ENCODE measurements at places on chromosomes 16 and 17.
A peak's percentile ranks its signal among the peaks of the same experiment; 100 is the strongest.

DNA sequence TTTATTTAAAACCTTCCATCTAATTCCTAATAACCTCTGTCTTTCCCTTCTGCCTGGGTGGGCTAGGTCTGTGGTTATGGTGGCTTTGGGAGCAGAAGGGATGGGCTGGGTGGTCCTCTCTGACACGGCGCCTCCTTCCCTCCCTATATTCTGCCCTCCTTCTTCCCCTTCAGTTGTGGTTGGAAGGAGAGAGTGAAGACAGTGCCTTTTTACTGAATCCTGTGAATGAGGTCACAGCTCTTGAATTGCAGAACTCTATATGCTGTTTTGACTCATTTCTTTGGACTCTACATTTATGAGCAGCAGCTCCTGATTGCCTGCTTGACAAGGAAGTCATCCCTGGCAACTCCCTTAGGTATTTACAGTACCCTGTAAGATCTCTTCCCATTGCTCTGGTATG, 256.0 kb upstream of the ELAC2 start:
- no peak for DNase-seq

DNA sequence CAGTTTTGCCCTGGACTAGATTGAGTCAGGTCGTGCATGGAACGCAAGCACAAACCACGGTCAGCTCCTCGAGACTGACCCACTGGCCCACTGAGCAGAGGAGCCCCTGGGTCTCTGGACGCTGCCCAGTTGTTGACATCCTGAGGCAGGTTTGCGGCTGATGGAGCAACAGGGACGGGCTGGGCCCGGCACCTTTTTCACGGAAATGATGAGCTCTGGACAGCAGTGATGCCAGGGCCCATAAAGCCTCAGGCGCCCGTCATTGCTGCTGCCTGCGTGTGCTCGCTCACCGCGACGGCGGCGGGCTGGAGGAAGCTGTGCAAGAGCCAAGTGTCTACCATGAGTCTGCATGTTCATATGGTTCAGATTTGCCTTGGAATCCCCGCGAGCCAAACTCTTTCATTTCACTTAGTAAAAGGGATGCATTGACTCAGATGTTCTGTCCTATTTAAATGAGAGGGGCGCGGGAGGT, 30.8 kb upstream of the CRISPLD2 start:
- no peak for DNase-seq

- no peak for DNase-seq
These were observed 1.4 kb downstream of the PPP1R9B start for GRCh38 chr17:50149091-50149416.

DNA sequence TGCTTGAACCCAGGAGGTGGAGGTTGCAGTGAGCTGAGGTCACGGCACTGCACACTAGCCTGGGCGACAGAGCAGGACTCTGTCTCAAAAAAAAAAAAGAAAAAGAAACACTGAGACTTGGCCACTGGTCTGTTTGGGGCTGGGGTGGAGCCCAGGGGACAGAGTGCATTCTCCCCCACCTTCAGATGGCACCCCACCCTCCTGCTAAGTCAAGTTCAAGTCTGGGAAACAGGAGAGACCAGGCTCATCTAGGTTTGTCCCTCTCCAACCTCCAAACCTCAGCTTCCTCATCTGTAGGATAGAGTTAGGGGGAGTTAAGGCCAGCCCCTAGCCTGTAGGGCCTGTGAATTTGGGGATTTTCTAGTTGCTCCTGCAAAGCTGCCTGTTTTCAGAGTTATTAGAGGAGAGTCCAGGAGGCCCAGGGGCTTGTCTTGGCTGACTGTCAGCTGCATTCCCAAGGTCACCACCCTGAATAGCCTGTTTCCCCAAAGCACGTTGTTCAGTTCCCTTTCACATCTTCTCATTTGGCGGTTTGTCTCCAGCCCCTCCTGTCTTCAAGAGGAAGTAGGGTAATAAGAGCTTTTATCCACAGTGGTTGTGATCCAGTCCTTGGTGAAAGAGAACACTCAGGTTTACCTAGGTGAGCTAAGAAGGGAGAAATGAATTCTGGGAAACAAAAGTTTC, 2.2 kb downstream of the MT3 start:
- DNase-seq, result no peak

GRCh38 chr17:77721846-77722160, 236.7 kb upstream of the TNRC6C start:
- DNase-seq, result no peak

DNA sequence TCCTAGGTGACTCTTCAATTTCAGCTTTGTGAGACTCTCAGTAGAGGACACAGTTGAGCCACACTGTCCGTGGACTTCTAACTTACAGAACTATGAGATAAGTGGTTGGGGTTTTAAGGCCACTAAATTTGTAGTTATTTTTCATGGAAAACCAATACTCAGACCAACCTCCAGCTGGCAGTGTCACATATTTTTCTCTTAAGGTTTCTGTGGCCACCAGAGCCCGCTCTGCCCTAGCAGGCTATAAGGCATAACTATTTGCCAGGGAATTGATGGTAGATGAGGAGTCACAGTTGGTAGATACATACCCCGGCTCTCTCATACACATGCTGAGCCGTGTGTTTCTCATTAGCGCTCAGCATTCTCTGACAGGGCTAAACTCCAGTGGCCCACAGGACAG, 336.8 kb upstream of the MON1B start:
- DNase-seq, result no peak

DNA sequence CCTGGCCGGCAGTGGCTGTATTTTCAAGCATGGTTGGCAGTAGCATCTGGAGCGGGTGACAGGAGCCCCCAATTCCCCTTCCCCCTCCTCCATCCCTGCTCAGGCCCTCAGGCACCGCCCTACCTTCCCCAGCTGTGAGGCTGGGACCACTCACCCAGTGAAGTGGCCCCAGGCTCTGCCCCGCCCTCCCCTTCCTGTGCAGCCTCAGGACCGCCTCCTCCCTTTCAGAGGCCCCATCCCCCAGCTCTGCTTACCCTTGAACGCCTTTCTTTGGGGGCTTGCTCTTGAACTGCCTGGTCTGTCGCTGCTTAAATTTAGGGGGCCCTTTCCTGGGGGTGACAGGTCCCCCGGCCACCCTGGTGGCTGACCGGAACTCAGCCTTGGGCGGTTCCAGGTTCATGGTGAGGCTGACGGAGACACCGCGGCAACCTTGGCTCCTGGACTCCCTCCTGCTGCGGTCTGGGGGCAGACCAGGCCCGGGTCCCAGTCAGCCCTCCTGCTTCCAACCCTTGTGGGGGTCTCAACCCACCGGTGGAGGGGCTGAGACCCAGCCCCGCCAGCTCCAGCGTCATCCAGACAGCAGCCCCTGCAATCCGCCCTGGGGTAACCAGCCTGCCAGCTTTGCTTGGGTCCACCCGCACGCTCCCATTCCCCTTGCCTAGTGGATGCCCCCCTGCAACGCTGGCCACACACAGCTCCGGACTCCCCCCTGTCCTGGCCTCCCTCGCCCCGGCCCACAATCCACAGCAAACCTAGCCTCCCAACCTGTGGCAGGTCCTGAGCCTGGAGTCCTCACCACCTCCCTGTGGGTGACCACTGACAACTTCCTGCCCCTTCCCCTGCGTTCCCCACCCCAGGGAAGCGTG, 3.2 kb downstream of the PDE6G start:
- DNase-seq, result no peak

DNA sequence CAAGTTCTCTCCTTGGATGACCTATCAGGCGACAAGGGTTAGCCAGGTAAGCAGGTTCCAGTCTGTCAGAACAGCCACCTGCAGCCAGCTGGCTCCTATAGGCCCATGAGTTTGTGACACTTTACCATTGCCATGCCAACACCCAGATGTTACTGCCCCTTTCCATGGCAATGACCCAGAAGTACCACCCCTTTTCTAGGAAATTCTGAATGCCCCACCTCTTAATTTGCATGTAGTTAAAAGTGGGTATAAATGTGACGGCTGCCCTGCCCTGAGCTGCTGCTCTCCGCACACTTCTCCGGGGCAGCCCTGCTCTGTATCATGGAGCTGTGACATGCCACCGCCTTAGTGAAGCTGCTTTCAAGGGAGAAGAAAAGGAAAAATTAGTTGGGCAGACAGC, 10.0 kb upstream of the SECTM1 start:
- no peak for DNase-seq

DNA sequence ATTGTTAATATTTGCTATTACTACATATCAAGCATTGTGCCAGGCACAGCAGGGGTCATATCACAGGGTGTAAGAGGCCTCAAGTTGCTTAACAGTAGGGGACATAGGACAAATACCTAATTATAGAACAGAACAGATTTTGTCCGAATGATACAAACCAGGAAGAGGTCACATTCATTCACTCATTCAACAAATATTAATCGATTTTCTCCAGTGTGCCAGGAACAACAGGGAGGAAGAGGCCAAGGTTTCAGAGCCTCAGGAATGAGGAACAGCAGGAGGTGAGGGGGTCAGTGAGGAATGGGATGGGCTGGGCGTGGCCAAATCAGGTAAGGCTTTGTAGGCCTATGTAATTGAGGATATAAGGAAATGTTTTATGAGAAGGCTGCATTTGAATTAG, 11.2 kb upstream of the CHST4 start:
- no peak for DNase-seq

DNA sequence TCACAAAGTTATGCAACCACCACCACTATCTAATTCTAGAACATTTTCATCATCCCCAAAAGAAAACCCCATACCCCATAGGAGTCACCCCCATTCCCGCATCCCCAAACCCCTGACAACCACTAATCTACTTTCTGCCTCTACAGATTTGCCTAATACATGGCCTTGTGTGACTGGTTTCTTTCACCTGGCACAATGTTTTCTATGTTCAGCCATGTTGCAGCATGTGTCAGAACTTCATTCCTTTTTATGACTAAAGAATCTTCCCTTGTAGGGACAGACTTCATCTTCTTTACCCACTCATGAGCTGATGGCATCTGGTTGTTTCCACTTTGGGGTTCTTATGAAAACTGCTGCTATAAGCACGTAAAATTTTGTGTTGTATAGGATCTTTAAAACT, 34.6 kb downstream of the CYTH1 start:
- DNase-seq, result no peak

GRCh38 chr17:60305141-60305540, 86.8 kb downstream of the USP32 start:
- DNase-seq, result no peak

DNA sequence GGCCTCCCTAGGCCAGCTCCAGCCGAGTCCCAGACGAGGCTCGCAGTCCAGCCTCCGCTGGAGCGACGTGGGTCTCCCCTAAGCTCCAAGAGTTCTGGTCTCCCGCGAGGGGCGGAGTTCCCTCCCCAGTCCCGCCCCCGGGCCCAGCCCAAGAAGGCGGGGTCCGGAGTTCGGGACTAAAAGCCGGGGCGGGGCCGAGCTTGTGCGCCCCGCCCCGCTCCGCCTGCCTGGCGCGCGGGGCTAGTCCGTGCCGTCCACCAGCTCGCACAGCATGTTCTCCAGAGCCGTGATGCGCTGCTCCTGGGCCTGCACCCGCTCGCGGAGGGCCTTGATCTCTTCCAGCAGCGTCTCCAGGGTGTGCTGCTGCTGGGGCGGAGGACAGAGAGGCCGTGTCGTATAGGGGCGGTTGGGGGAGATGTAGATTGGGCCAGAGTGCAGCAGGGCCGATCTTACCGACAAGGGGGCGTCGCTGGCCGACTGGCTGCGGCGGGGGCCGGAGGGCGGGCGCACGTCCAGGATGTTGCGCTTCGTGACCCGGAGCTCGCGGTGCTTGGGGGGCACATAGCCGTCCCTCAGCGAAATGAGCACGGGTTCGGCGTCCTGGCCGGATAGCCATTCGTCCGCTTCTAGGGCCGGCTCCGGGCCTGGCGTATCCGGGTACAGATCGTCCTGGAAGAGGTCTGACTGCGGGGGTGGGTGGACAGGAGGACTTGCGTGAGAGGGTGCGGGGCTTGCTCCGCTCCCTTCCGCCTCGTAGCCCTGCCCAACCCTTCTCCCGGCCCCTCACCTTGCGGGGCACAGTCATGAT, 7.0 kb downstream of the CORO6 start:
- peak; percentile 90 for DNase-seq

DNA sequence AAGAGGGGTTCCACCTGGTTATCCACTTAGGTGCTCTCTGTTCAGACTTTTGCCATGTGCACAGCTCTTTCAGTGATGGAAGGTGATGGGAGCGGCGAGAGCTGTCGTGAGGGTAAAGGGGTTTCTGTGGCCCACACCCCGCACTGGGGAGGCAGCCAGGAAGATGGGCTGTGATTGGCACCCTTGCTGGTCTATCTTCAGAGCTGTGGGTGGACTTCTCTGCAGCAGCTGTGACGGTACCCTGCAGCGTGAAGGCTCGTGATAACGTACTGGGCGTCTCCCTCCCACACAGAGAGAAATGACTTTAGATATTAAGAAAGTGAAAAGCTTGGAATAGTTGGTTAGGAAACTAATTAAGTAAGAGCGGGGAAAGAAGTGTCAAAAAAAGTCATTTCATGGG, 45.8 kb downstream of the MPRIP start:
- DNase-seq, result no peak

DNA sequence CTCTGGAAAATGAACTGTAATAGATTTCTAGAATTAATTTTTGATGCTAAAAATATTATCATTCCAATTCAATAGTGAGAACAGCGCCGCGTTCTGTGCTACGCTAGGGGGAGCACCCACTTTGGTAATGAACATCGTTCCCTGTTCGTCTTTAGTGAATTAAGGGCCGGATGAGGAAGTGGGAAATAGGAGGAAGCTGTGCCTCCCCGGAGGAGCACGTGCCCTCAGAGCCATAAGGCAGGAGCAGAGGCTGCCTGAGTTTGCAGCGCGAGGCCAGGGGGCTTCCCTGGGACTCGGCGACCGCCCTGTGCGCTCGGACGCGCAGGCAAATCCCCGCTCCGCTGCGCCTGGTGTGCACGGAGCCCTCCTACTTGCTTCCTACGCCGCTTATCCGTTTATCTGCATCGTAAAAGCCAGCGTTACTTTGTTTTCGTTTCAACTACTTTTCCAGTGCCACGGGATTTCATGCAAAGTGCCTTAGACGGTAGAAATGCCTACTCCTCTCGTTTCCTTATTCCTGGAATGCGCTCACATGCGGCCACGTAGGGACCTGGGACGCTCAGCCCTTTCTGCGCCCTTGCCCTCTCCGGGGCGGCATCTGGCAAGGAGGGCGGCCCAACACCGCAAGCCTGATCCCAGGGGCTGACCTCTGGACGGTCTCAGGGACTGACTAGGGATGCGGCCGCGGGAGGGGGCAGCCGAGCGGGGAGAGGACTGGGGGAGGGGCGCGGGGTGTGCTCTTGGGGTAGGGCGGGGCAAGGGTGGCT, 76.4 kb downstream of the KCNJ12 start:
- no peak for DNase-seq

GRCh38 chr16:69888005-69888590, 63.0 kb upstream of the CLEC18A start:
- DNase-seq, result no peak
